ENCODE measurements at places on chromosomes 3 and 15.

DNA sequence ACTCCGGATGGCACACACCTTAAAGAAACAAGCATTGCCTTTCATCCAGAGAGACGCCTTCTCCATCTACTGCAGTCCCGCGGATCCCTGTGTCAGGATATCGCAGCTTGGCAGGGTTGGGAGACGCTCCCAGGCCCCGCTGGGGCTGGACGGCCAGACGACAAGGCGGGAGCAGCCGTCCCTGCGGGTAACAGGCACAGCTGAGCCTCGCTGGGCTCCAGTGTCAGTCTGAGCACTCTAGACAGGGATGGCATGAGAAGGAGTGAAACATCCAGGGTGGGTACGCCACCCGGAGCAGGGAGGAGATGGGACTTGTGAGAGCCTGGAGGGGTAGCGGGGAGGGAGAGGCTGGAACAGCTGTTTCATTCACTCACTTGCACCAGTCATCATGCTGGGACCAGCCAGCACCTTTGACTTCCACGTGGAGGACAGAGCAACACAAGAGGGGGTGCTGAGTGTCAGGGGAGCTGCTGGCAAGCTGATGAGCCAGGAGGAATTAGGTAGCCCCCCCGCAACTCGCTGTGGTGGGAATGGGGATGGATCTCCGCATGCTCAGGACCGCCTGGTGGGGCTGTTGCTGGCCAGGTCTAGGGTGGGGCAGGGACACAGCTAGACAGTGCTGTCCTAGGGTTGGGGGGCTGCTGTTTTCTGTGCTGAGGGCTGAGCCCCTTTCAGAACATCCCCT is 31.6 kb upstream of the SNRPA1 start:
- no peak for DNase-seq

DNA sequence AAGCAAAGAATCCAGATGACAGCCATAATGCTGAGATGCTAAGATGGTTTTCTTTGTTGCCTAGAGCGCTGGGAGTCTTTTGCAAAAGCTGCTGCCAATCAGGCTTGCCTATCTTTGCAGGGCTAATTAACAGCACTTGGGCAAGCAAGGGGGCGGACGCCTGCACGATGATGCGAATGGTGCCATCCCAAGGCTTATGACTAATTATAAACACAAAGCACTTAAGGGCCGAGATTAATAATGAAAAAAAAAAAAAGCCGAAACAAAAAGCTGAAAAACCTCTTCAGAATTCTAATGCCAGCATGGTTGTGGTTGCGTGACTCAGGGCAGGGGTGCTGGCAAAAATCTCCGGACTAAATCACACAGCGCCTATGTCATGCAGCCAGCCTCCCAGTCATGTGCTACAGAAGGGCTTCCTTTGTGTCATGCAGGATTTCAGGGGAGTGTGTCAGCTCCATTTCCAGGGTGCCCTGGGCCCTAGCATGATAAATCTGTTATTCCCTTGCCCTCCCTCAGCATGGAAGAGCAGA is 185.0 kb upstream of the ANKRD28 start:
- no peak for DNase-seq

DNA sequence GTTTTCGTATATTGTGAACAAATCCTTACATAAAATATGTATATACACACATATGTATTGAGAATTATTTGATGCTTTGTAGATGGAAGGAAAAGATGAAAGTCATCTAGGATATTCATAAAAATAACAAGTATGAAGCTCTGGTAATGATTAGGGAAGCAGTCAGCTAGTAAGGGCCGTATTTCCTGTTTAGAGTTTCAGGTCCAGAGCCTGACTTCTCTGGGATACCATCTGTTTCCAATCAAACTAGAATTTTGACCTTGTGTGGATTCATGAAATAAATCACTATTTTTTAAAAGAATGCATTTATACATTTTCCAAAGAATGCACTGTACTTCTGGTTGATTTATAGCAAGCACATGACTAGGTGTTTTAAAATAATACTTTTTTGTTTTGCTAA is 156.1 kb upstream of the CGNL1 start:
- no peak for DNase-seq

GRCh38 chr3:18189282-18190050 is 235.7 kb downstream of the SATB1 start:
- DNase-seq, result no peak

- DNase-seq, result no peak
Observed at GRCh38 chr15:46260937-46261336, 626.1 kb downstream of the SQOR start.

- DNase-seq, result no peak
Observed at GRCh38 chr15:87129916-87130315, 1050.2 kb downstream of the AGBL1 start.

DNA sequence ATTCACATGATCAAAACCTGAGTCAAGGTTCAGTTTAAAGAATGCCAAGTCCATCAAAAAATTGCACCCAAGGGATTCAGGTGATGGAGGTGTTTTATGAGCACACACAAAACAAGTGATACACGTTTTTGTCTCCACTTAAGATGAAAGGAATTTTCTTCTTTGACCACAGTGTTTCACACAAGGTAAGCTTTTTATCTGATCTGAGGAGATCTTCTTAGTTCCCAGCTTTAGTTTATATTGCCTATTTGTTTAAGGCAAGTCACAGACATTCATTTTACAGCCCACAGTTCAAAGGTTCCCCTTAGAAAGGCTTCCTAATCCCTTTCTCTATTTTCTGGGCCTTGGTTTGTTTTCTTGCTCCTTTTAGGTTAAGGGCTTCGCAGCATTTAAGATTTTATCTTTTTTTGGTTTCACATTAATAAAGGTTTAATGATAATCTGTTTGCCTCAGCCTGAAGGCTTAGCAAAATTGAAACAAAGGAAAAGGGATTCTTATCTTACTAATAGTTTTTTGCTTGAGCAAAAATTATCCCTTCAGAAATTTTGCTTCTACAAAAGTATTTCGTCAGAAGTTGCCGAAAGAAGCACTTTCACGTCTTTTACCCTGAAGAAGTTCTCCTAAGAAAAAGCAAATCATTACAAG is 420.5 kb upstream of the NAALADL2 start:
- no peak for DNase-seq

DNA sequence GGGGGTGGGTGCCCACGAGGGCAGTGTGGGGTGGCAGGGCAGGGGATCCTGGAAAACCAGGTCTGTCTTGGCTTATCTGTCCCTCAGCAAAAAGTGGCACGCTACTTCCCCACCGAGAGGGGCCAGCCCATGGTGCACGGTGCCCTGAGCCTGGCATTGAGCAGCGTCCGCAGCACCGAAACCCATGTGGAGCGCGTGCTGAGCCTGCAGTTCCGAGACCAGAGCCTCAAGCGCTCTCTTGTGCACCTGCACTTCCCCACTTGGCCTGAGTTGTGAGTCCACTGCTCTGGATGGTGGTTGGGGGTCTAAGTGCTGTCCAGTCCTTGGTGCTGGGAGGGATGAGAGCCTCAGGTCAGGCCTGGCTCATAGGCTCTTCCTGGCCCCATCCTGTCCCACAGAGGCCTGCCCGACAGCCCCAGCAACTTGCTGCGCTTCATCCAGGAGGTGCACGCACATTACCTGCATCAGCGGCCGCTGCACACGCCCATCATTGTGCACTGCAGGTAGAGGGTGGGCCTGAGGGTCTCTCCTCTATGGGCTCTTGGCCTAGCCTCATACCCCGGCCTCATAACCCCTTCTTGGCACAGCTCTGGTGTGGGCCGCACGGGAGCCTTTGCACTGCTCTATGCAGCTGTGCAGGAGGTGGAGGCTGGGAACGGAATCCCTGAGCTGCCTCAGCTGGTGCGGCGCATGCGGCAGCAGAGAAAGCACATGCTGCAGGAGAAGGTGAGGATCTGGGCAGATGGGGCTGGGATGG is 31.1 kb downstream of the PTPN23 start:
- no peak for DNase-seq

DNA sequence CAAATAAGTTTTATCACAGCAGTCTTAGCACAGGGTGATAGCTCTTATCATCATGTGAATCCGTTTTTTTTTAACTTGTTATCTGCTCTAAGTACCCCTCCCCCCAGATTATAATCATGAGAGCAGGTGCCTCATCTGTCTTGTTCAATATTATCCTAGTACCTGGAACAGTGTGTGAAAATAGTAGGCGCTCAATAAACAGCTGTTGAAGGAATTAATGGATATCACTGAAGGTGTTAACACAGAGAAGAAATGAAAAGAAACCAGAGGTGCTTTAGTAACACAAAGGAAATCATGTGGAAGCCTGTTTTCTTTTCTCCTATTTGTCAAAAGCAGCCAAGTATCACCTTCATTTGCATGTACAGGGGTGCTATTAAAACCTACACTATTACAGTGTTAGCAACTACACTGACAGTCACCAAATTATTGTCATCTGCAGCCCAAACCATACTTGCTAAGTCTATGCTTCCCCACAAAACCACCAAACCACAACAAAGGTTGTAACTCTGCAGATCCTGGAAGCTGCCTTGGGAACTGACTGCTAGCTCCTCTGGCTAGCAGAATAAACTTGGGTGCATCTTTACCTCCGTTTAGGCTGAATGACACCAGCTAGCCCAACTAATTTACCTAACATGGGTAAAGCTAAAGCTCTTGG is 2.9 kb downstream of the XPC start:
- peak; percentile 16 for DNase-seq

DNA sequence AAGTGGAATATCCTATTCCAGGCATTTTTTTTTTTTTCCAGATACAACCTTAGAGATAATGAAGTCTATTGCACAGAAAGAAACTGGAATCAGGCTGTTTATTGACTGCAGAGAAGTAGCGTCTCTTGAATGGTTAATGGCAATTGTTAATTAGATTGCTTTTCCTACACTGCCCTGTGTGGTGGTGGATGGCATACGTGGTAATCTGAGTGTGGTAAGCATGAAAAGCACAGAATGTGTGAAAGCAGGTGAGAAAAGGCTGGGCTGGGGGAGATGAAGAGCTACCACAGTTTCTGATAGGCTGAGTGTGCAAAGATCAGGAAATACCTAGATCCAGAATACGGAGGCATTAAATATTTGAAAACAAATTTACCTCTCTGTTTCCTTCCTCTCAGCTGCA is 486.3 kb upstream of the TBL1XR1 start:
- no peak for DNase-seq

DNA sequence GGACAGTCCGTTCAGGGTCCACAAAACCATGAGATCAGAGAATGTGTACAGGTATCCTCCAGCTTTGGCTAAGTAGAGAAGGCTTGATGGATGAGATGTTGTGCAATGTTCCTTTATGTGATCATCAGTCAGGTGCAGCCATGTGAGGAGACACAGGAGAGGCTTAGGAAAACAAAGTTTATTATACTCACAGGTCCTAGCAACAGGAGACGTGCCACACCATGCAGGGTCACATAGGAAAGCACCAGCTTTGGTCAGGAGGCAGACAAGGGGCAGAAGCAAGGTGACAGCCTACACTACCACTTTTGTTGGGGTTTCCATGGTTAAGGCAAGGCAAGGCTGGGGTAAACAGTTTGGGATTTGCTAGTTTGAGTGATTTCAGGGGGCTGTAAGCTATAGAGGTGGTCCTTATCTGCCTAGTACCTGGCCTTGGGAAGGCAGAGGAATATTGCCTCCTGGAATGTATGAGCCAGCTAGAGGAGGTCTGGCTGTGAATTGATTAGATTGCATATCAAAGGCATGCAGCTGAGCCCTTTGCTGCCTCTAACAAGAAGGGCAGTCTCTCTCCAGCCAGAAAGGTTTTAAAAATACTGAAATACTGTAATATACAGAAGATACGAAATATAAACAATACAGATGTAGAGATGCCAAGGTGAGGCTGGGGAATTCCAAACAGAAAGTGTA is 248.6 kb downstream of the RYR3 start:
- DNase-seq, result no peak

DNA sequence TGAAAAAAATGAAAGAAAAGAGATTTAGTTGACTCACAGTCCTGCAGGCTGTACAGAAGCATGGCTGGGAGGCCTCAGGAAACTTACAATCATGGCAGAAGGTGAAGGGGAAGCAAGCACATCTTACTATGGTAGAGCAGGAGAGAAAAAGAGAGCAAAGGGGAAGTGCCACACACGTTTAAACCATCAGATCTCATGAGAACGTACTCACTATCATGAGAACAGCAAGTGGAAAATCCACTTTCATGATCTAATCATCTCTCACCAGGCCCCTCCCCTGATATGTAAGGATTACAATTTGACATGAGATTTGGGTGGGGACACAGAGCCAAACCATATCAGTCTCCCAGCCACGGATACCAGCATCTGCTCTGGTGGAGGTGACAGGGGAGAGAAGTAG is 50.8 kb upstream of the CPOX start:
- no peak for DNase-seq

GRCh38 chr3:107837895-107838612 is 252.8 kb downstream of the CD47 start:
- no peak for DNase-seq

DNA sequence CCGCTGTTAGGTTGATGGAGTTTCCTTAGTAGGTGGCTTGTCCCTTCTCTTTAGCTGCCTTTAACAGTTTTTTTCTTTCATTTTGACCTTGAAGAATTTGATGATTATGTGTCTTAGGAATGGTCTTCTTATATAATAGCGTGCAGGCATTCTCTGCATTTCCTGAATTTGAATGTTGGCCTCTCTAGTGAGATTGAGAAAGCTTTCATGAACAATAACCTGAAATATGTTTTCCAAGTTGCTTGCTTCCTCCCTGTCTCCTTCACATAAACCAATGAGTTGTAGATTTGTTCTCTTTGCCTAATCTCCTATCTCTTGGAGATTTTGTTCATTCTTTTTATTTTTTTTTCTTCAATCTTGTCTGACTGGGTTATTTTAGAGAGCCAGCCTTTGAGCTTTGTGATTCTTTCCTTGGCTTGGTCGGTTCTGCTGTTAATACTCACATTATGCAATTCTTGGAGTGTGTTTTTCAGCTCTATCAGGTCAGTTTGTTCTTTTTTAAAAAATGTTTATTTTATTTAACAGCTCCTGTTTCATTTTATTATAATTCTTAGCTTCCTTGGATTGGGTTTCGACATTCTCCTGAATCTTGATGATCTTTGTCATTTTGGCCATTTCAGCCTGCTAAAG is 627.9 kb downstream of the SI start:
- no peak for DNase-seq

DNA sequence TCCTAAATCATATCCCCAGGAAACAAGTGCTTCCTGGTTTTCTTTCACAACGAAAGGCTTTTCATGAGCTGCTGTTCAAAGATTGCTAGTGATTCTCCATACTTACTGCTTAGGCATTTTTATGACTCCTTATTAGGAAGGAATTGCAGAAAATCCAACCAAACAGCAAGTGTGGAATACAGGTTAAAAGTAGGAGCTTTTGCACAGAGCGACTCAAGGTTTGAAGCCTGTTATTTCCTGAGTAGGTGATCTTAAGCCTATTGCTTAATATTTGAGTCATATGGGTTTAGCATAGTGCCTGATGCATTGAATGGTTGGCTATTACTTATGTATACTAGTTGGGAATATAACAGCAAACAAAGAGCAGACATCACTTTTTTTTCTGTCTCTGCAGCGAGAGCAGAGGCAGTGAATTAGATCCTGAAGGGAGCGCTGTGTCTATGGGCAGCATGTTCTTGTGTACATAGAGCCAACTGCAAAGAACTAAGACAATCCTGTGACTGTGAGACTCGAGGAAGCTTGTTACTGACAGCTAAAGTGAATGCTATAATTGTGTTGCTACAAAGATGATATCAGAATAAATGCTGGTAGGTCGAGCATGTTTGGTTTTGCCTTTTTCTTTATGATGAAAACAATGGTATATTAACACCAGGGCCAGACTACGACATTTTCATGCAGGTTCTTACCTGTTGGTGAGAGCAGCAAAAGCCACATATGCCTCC is 6.3 kb downstream of the TM4SF1 start:
- no peak for DNase-seq
